ENCODE measurements at places on chromosomes 1 and 21.

DNA sequence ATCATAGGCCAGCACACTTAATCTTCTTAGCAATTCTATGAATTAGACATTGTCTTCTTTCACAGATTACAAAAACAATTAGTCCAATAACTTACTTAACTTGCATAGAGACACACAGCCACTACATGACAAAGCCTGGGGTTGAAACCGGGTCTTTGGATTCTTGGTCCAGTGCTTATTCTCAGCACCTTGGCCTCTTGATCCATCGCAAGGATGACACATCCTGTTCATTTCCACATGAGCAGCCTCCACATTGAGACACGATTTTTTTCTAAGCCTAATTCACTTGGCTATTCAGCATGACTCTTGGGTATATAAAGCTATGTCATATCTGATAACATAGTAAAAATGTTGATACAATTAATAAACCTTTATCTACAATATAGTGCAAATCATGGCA lies 221.0 kb upstream of the FOXD3 start:
- DNase-seq, result no peak

- no peak for DNase-seq
Observed at GRCh38 chr1:182669266-182669665, 15.1 kb downstream of the RGS8 start.

GRCh38 chr1:203036537-203036936 lies 10.2 kb downstream of the PPFIA4 start:
- no peak for DNase-seq

DNA sequence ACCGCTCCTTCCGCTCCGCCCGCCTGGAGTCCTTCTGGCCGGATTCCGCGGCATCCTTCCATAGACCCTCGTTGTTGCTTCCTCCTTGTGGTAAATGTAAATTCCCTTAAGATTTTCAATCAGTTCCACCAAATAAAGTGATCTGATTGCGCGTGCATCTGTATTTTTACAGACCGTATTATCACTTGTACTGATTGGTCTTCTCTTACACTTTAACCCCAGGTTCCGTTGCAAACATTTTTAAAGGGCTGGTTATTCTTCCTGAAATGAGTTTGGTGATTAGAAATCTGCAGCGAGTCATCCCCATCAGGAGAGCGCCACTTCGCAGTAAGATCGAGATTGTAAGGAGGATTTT lies 483 bp downstream of the YBEY start:
- DNase-seq, result no peak

GRCh38 chr1:90193116-90193515 lies 198.2 kb downstream of the ZNF326 start:
- no peak for DNase-seq

DNA sequence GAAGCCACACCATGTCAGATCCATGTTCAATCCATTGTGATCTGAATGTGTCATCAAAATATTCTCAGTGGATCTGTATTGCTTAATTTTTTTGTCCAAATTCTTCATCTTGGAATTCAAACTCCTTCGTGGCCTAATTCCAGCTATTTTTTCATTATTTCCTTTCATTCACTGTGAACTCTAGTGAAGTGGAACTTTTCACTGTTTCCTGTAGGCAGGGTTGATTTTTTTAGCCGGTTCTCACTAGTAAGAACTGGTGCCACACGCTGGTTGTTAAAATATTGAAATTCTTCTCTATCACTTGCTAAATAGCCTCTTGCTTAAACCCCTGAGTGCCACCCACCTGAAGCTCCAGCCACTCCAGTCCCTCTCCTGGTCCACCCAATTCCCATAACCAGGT lies 7.6 kb upstream of the S100A11 start:
- DNase-seq, result no peak

DNA sequence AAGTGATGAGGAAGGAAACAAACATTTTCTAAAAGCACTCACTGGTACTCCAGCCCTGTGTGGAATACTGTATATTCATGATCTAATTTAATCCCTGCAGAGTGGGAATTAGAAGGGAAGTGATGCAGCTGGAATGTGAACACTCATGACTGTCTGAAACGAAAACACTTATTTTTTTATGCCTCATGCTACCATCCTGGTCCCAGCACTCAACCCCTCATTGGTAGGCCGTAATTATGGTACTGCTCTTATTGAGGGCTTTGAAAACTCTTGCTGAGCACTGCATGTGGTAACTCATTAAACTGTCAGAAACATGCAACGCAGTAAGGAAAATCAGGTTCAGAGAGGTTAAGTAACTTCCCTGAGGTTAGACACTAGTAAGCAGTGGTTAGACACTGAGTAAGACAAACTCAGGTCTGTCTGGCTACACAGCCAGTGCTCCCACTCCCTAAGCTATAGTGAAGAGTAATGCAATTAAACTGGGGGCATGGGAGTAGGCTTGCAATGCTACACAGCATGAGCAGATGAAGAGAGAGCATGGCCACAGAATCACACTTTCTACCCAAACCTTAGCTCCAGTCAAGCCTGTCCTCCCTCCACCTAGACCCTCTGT lies 17.3 kb upstream of the TNFSF4 start:
- no peak for DNase-seq
